ENCODE measurements at places on chromosomes 12 and 14.

DNA sequence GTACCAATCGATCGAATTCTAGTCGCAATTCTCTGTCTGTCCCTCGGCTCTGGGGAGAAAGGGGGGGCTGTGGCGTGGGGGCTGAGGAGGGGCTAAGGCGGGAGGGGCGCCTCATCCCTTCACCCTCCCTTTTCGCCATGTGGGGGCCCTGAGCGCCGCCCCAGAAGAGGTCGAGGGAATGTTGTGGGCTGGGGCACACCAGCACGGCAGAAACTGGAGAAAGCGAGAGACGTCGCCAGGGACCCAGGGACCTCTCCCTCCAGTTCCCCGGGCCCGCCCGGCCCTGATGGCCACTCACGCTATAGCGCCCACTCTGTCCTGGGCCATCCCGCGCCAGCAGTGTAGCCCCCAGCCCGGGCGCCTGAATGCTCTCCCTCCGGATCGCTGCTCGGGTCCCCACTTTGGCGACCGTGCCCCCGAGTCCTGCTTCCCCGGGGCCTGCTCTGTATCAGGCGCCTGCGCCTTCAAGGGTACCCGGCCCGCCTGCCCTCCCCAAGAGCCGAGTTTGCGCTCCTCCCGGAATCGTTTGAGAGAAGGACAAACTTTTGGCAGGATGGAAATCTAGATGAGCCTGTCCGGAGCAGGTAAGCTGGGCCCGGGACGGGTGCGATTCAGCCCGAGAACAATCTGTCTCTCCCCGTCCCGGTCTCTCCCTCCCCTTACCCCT is 62.6 kb downstream of the SMUG1 start:
- DNase-seq, result no peak

GRCh38 chr12:25811656-25812126 is 146.8 kb upstream of the RASSF8 start:
- DNase-seq, result peak; percentile 83

DNA sequence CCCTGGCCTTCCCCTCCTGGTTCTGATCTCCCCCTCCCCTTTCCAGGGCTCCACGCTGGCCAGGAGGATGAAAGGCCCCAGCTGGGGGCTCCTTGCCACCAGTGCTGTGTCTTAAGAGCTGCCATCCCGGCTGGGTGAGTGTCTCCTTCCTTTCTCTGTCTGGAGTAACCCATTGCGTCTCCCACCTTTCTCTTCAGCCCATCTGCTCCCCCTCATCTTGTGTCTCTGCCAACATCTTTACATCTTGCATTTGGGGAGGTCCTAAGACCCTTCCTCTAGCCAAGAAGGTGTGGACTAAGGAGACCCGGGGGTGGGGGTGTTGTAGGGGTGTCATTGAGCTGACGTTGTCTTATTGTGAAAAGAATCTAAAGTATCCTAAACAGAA is 505 bp downstream of the BCL2L2 start:
- DNase-seq, result no peak

DNA sequence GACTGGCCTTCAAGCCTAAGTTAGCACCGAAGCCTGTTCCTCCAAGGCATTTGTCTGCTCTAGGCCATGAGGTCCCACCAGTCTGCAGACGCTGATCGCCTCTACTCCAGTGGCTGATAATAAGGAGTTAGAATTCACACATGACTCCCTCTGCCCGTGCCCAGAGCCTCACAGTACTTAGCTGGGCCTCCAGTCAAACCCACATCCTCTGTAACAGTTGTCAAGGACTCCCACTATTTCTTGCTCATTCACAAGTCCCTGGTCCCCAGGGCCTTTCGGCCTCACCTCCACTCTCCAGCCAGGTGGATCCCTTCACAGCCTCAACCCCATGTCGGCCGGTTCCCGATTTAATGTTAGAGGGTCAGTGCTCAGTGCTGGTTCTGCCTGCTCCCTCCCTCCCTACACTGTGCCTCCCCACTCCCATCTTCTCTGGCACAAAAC is 6.3 kb upstream of the KRT5 start:
- DNase-seq, result no peak

GRCh38 chr12:131674373-131674772 is 36.5 kb upstream of the SFSWAP start:
- DNase-seq, result no peak

DNA sequence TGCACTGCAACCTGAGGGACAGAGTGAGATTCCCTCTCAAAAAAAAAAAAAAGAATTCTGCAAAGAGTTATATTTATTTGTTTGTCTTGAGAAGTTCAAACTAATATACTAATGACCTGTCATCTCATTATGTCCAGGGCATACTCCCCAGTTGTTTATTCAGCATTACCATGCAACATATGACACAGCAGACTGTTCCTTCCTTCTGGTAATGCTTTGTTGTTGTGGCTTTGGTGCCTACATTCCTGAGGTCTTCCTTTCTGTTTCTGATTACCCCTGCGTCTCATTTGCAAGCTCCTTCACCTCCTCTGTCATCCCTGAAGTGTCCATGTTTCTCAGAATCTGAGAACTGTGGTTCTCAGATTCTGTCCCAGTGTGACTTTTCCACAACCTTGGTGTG is 55.3 kb downstream of the DERA start:
- DNase-seq, result peak; percentile 69

DNA sequence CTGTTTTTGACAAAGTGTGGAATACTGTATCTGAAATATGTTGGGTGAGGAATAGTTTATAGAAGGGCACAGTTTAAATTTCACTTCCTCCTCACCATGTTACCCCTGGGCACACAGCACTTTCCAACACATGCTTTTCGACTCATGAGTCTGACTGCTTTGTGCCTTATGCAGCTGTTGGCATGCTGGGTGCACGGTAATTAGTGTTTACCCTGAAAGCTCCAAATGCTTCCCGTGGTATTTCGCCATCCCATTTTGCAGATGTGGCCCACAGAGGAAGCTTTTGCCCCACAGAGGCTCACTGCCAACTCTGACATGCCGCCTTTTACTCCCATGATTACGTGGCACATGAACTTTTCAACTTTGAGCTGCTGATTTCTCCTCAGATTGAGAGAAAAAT is 168.6 kb downstream of the PRKCH start:
- no peak for DNase-seq

DNA sequence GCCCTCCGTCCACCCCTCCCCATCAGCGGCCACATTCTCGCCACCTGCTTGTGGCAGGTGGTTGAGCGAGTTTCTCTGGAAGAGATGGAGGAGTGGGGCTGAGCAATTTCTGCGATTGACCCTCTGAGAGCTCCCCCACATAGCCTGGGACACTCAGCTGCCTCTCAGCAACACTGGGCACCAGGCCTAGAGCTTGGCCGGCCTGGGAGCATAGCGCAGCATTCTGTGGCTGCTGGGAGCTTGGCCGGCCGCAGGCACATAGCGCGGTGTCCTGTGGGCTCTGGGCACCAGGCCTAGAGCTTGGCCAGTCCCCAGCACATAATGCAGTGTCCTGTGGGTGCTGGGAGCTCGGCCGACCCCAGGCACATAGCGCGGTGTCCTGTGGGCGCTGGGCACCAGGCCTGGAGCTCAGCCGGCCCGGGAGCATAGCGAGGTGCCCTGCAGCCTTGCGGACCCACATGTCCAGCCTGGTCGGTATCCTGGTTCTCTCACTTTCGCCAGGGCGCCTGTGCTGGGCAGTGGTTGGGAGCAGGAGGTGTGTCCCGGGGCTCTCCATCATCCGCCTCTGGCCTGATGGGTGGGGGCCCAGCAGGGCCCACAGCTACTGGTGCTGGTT is 43.8 kb downstream of the LRCOL1 start:
- no peak for DNase-seq

- no peak for DNase-seq
These were observed 600.6 kb upstream of the LMO3 start for GRCh38 chr12:17206553-17206952.

GRCh38 chr14:21102521-21103410 is 1.9 kb downstream of the TMEM253 start:
- no peak for DNase-seq
